ENCODE measurements at places on chromosomes 4 and X.

DNA sequence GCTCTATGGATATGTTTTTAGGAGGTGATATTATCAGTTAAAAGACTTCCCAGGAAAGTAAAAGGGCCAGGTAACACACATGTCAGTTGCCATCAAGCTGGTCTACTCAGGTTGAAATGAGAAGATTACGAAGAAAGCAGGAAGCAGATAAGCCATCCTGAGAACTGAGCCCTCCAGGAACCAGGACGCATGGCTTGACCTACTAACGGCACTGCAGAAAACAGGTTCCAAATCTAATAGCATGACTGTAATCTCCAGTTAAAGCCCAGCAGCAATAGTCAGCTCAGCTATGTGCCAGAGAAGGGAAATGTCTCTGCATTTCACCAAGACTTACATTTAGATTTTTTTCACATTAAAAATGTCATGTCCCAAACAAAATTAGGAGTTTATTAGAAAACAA is 77.9 kb downstream of the APBB2 start:
- H3K36me3 ChIP-seq = peaks cover 2% of the 10 kb centered on the region
- no peak for DNase-seq
- no peaks in the 10 kb centered on the region for H3K27me3 ChIP-seq
- H3K4me1 ChIP-seq = no peaks in the 10 kb centered on the region
- no peak overlapping the region for H3K4me3 ChIP-seq
- H3K27ac ChIP-seq = no peak overlapping the region

DNA sequence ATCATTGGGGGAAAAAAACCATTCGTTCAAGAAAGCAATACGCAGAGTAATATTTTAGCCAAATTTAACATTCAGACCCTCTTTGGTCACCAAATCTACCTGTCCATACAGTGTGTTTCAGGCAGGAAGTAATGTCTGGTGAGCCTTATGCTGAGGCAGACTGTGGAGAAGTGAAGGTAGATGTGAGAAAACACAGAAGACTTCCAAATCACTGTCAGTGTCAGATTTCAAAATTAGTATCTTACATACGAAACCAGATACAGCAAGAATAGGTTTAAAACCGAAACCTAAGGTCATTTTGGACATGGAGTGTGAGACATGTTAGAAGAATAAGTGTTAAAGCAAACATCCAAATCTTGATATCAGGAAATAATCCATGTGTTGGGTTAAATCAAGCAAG is 664.5 kb upstream of the HTR2C start:
- no peak overlapping the region for H3K27ac ChIP-seq
- H3K4me3 ChIP-seq = no peak overlapping the region
- H3K27me3 ChIP-seq = peaks cover 2% of the 10 kb centered on the region
- H3K4me1 ChIP-seq = no peaks in the 10 kb centered on the region
- no peak for DNase-seq
- H3K36me3 ChIP-seq = no peaks in the 10 kb centered on the region

DNA sequence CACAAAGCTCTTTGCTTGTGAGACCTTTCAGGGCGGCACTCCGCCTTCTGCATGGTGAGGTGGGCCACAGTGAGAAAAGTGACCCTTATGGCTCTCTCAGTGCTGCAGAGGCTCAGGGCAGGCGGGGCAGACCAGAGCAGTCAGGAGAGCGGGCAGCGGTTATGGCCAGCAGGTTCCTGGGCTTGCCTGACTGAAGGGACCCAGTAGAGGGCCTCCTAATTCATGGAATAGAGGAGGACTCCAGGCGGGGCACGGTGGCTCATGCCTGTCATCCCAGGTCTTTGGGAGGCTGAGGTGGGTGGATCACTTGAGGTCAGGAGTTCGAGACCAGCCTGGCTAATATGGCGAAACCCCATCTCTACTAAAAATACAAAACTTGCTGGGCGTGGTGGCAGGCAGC is 91.4 kb downstream of the CLNK start:
- DNase-seq = no peak
- H3K36me3 ChIP-seq = no peaks in the 10 kb centered on the region
- no peak overlapping the region for H3K4me3 ChIP-seq

GRCh38 chr4:36310793-36311192 is 29.4 kb downstream of the DTHD1 start:
- no peaks in the 10 kb centered on the region for H3K27me3 ChIP-seq
- DNase-seq = no peak
- H3K36me3 ChIP-seq = no peaks in the 10 kb centered on the region
- no peaks in the 10 kb centered on the region for H3K4me1 ChIP-seq
- H3K27ac ChIP-seq = no peak overlapping the region

GRCh38 chr4:156158747-156159146 is 205.1 kb upstream of the CTSO start:
- no peak overlapping the region for H3K27ac ChIP-seq
- no peaks in the 10 kb centered on the region for H3K27me3 ChIP-seq
- H3K4me3 ChIP-seq = no peak overlapping the region
- H3K36me3 ChIP-seq = no peaks in the 10 kb centered on the region
- no peak for DNase-seq
